Muscle of arm (tissue), 14 donors: ENCODE measurements at places on chromosomes 6 and 20.

DNA sequence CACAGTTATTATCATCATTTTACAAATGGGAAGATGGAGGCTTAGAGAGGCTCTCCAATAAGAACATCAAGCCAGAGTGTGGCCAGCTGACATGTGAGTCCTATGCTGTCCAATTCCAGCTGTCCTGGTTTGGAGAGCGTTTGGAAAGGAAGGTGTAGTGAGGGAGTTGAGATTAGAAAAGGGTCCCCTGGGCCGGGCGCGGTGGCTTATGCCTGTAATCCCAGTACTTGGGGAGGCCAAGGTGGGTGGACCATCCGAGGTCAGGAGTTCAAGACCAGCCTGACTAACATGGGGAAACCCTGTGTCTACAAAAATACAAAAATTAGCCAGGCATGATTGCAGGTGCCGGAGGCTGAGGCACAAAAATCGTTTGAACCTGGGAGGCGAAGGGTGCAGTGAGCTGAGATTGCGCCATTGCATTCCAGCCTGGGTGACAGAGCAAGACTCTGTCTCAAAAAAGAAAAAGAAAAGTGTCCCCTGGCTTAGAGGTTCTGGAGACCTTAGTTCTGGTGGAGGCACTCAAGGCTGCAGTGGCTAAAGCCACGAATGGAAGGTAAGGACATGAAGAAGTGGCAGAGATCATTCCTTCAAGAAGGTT, 22.1 kb upstream of the OVOL2 start:
- DNase-seq, result no peak

DNA sequence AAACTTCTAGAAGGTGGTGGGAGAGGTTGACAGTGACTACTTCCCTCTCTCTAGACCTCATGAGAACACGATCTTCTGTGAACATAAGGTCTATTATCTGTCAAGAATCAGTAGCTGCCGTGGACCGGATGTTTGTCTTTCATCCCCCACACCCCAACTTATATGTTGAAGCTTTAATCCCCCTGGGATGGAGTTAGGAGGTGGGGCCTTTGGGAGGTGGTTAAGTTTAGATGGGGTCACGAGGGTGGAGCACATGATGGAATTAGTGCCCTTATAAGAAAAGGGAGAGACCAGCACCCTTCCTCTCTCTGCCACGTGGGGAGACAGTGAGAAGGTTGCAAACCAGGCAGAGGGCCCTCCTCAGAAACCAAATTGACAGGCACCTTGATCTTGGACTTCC, 409.1 kb downstream of the QKI start:
- DNase-seq, result no peak

GRCh38 chr6:84415517-84415916, 188.1 kb upstream of the CEP162 start:
- DNase-seq, result no peak

DNA sequence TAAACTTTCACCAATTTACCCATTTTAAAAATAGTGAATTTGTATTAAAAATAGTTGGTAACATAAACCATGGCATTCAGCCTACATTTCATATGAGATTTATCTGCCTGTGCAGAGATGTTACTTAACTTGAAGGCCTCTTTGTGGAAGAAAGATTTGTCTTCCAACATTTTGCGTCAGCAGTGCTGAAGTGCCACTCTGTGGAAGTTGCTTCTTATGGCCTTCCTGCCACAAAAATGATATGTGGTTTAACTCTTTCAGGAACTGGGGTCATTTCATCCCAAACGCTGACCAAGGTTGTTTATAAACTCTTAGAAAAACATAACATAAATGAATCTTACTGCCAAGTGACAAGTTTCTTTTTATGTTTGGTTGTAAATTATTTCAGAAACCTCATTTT, 246.8 kb downstream of the ARID1B start:
- DNase-seq, result no peak

DNA sequence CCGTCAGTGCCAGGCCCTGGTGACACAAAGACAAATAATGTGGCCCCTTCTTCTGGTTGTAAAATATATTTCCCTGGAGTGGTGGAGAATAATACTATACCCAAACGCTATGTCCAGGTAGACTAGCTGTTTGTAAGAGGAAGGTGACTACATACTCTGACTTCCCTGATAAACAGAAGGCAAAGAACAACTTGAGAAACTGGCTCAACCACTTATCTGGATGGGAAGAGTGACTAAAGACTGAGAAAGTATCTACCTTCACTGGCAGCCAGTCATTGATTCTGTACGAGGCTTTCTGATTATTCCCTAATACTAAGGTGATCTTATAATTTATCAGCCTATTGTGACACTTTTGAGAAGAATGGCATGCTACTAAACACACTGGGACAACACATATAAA, 569.7 kb downstream of the EPHA7 start:
- DNase-seq, result no peak

DNA sequence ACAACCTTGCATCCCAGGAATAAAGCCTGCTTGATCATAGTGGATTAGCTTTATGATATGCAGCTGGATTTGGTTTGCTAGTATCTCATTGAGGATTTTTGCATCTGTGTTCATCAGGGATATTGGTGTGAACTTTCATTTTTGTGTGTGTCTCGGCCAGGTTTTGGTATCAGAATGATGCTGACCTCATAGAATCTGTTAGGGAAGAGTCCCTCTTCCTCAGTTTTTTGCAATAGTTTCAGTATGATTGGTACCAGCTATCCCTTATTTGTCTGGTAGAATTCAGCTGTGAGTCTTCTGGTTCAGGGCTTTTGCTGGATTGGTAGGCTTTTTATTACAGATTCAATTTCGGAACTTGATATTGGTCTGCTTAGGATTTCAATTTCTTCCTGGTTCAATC, 132.5 kb downstream of the ZFAND3 start:
- no peak for DNase-seq

GRCh38 chr20:17807651-17808050, 107.9 kb downstream of the BANF2 start:
- peak; percentile 35 for DNase-seq

DNA sequence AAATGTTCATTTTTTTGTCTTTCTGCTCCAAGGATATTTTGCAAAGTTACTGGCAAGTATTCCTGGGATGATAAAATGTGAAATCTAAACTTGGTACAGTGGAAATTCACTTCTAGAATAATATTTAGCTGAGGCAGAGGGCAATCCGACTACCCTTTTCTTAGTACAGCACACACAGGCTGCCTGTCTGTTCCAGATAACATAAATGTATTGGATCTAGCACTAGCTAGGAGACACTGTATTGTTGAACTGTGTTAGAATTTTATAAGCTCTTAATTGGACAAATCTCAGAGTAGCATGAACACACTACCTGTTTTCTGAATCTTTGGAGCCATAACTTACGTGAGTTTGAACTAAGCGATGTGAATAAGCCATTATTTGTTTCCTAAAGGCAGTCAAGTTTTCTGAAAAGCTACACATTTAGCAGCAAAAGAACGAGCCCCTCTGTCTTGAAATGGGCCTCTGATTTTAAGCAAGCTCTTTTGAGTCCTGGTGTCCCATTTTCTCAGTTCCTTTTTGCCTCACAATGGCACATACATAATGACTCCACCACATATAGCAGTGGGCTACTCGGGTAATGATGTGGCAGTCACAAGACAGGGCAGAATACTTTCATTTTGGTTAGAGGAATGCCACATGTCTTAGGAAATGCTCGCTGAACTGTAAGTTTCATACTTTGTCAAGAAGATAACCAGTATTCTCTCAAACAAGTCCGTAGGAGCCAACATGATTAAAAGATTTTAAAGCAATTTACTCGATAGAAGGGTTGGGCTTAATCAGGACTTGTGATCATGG, 116.5 kb upstream of the ESR1 start:
- no peak for DNase-seq

- no peak for DNase-seq
Measured at GRCh38 chr6:158011478-158011920, 29.8 kb downstream of the SYNJ2 start.

DNA sequence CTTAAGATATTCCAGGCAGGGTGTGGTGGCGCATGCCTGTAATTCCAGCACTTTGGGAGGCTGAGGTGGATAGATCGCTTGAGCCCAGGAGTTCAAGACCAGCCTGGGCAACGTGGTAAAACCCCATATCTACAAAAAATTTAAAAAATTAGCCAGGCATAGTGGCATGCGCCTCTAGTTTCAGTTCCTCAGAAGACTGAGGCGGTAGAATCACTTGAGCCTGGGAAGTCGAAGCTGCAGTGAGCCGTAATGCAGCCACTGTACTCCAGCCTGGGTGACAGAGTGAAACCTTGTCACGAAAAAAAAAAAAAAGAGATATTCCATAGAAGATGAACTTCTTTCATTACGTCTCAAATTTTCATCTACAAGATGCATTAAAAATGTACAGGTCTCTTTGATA, 46.7 kb upstream of the ISM1 start:
- no peak for DNase-seq

DNA sequence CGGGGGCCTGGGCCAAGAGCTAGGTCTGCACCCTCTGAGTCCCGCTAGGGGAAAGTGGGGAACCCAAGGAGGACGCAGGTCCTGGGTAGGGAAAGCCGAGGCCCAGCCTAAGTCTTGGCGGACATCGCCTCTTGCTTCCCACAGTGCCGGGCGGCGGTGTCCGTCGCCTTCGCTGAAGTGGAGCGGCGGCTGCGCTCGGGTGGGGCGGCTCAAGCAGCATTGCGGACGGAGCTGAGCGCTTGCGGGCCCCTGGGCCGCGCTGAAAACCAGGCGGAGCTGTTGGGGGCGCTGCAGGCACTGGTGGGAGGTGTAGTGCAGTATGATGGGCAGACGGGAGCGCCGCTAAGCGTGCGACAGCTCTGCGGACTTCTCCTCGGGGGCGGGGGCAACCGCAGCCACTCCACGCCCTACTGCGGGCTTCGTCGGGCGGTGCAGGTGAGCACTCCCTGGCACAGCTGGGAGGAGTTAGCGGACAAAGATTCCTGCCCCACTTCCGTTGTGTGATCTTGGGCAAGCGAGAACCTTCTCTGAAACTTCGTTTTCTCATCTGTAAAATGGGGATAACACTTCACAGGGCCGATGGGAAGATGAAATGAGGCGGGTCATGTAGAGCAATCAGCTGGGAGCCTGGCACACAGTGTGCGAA, 4.2 kb downstream of the PRSS16 start:
- DNase-seq, result no peak

- DNase-seq, result no peak
Measured at GRCh38 chr6:49269190-49269589, 193.9 kb downstream of the MMUT start.

- DNase-seq, result no peak
Measured at GRCh38 chr6:16533210-16533609, 228.1 kb downstream of the ATXN1 start.

DNA sequence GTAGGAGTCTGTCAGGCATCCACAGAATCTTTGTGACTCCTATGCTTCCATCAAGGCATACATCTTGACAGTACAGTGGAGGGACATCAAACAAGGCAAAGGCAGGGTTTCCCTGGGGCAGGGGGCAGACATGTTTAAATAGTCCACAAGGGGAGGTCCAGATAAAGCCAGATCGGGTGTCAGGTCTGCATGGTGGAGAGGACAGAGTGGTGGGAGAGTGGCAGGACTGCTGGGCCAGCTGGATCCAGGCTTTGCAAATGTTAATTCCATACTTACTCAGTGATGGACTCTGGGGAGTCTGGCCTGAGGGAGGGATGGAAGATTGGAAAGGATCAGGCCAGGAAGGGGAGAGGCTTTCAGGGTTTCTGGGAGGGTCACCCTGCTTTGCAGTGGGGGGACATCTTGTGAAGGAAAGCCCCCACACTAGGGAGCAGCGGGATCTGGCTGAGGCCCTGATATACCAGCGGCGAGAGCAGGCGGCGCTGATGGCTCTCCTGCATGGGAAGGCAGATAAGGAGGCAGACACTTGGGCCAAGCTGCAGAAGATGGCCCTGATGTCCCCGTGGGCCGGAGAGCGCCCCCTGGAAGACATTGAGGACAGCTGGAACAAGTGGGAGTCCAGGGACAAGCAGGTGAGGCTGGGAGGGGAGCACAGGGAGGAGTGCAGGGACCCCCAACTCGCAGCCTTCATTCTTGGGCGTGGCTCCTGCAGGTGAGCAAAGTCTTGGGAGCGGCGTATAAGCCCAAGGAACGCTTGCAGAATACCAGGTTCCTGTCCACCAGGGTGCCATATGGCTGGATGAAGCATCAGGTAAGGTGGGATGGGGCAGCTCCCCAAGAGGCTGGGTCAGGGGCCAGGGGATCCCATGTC, 44.6 kb downstream of the SUN5 start:
- DNase-seq, result no peak

DNA sequence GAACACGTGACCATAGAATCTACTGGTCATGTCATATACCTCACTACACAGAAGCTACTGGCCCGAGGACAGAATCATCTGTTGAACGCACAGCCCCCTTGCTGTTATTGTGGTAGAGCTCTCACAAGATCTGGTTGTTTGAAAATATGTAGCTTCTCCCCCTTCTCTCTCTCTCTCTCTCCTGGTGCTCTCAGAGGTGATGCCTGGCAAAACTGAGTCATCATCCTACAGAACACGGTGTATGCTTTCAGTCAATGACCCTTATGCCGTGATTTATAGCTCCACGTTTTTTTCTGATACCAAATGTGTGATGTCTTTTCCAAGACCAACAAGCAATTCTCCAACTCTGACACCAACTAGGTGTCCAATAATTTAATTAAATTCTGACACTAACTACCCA, 13.0 kb upstream of the RBM24 start:
- DNase-seq, result no peak

GRCh38 chr6:3587660-3588059, 130.8 kb upstream of the SLC22A23 start:
- DNase-seq, result no peak

GRCh38 chr6:143276436-143276835, 174.1 kb downstream of the ADAT2 start:
- no peak for DNase-seq

DNA sequence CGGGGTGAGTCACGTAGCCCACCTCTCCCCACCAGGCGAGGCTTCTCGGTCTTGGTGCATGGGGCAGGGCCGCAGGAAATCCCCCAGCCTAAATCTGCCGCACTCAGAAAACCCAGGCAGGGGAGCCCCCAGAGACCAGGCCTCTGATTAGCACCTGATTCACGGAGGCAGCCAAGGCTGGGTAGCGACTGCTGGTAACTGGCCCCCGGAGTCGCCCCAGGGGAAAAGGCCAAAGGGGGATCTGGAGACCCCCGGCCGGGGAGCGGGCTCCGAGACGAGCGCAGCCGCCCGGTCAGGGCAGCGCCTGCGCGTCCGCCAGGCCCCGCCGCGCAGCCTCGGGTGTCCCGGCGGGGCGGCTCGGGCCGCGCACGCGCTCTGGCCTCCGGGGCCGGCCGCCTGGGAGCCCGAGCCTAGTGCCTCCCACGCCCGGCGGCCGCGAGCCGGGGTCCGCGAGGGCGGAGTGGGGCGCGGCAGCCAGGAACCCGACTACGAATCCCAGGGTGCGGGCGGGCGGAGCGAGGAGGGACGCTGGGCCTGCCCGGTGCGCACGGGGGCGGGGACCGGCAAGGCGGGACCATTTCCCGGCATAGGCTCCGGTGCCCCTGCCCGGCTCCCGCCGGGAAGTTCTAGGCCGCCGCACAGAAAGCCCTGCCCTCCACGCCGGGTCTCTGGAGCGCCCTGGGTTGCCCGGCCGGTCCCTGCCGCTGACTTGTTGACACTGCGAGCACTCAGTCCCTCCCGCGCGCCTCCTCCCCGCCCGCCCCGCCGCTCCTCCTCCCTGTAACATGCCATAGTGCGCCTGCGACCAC, at the start of gene DUSP22:
TSS of gene DUSP22 (plus strand) at position 791 of the 809 bp plus-strand sequence. CDS start 53 bp downstream, outside the sequence.
- peak; percentile 67 for DNase-seq

GRCh38 chr20:5181958-5182357, 55.1 kb downstream of the CDS2 start:
- no peak for DNase-seq

GRCh38 chr6:81384921-81385320, 367.6 kb downstream of the TENT5A start:
- DNase-seq, result no peak
